CD4-positive, alpha-beta T cell (primary cell): ENCODE measurements at places on chromosomes 6 and 20.

DNA sequence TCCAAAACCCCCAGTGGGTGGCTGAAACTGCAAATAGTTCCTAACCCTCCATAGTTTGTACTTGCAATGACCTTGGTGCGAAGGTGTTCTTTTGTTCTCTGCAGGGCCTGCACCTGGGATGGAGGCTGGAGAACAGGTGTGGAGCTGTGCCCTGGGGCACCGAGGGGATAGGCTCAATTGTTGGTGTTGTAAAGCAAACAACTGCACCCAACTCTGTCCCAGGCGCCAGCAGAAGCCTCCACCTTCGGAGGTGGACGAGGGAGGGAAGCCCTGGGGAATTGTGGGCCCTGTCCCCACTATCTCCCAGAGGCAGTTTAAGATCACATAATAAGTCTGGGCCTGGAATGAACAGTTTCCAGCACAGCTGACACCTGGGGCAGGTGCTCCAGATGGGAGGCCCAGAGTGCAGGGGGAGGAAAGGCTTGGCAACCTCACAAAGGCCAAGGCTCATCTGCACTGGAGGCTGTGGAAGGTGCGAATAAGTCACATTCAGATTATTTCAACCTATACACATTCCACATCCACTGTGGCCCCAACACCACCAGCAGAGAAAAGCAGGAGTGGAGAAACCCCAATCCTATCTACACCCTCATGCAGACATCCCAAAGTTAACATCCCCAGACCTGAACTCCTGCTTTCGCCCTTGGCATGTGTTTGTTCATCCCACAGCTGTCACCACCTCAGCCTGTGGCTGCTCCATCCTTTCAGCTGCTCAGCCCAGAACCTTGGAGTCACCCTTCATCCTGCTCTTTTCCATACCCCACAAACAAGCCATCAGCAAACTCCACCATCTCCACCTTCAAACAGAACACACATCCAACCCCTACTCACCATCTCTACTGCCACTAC is 12.3 kb upstream of the CBFA2T2 start:
- no peak overlapping the region for H3K27ac ChIP-seq
- H3K36me3 ChIP-seq: no peaks in the 10 kb centered on the region
- DNase-seq: no peak
- no peaks in the 10 kb centered on the region for H3K4me1 ChIP-seq

- H3K27me3 ChIP-seq: no peaks in the 10 kb centered on the region
- no peak overlapping the region for H3K27ac ChIP-seq
- no peak for DNase-seq
- no peaks in the 10 kb centered on the region for H3K4me1 ChIP-seq
- H3K4me3 ChIP-seq: no peak overlapping the region
Measured at GRCh38 chr6:16582446-16583143, 178.7 kb downstream of the ATXN1 start.

- H3K27me3 ChIP-seq: no peaks in the 10 kb centered on the region
- H3K4me3 ChIP-seq: no peak overlapping the region
- H3K4me1 ChIP-seq: no peaks in the 10 kb centered on the region
- no peak for DNase-seq
- H3K36me3 ChIP-seq: no peaks in the 10 kb centered on the region
- H3K27ac ChIP-seq: no peak overlapping the region
Measured at GRCh38 chr6:22134308-22134707, 162.5 kb downstream of the PRL start.

- H3K36me3 ChIP-seq: no peaks in the 10 kb centered on the region
- DNase-seq: no peak
- no peak overlapping the region for H3K27ac ChIP-seq
- H3K4me1 ChIP-seq: no peaks in the 10 kb centered on the region
- H3K27me3 ChIP-seq: peaks cover 20% of the 10 kb centered on the region
- no peak overlapping the region for H3K4me3 ChIP-seq
Measured at GRCh38 chr6:168030218-168030746, 32.8 kb downstream of the KIF25 start.

DNA sequence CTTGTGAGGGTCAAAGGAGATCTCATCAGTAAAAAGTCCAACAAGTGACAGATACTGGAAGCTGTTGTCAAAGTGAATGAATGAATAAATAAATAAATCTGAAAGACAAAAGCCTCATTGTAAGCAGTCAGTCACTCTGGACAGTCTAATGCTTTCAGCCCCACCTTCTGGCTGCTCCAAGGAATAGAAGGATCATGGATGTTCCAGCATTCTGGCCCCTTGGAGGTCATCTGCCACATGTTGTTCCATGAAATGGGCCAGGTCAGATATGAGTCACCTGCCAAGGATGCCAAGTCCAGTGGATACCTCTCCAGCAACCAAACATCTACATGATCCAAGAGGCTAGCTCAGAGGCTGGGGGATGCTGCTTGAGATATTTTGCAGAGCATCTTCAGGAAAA is 185.6 kb downstream of the BMP7 start:
- no peak overlapping the region for H3K27ac ChIP-seq
- H3K36me3 ChIP-seq: no peaks in the 10 kb centered on the region
- no peak for DNase-seq
- no peaks in the 10 kb centered on the region for H3K4me1 ChIP-seq
- no peak overlapping the region for H3K4me3 ChIP-seq
- no peaks in the 10 kb centered on the region for H3K27me3 ChIP-seq

DNA sequence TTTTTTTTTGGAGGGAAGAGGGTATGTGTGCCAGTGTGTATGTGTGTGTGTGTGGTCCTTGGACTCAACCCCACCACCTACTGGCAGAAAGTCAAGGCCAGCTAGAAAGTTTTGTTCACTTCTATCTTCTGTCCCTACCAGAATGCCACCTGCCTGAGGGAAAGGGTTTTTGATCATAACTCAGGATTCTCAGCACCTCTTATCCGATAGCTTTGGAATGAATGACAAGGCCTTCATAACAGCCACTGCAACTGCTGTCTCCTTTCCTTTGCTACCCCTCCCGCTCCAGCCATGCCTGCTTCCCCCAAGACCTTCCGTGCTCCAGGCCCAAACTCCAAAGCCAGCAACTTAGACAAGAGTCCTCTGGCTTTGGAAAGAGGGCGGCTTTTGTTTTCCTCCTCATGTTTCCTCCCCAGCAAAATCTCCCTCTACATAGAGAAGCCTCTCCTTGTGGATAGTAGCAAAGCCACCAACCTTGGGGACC is 18.7 kb downstream of the BTN3A1 start:
- peak overlapping the region; percentile 93 for H3K4me3 ChIP-seq
- no peaks in the 10 kb centered on the region for H3K27me3 ChIP-seq
- no peaks in the 10 kb centered on the region for H3K36me3 ChIP-seq
- peaks cover 15% of the 10 kb centered on the region for H3K4me1 ChIP-seq

- no peak overlapping the region for H3K4me3 ChIP-seq
- no peaks in the 10 kb centered on the region for H3K27me3 ChIP-seq
- no peaks in the 10 kb centered on the region for H3K4me1 ChIP-seq
- H3K27ac ChIP-seq: no peak overlapping the region
- H3K36me3 ChIP-seq: peaks cover 17% of the 10 kb centered on the region
- no peak for DNase-seq
Measured at GRCh38 chr6:100706491-100706890, 174.6 kb downstream of the ASCC3 start.

- H3K27me3 ChIP-seq: no peaks in the 10 kb centered on the region
- no peak overlapping the region for H3K4me3 ChIP-seq
- no peaks in the 10 kb centered on the region for H3K4me1 ChIP-seq
- H3K36me3 ChIP-seq: no peaks in the 10 kb centered on the region
Measured at GRCh38 chr6:15577550-15578171, 85.2 kb downstream of the DTNBP1 start.

DNA sequence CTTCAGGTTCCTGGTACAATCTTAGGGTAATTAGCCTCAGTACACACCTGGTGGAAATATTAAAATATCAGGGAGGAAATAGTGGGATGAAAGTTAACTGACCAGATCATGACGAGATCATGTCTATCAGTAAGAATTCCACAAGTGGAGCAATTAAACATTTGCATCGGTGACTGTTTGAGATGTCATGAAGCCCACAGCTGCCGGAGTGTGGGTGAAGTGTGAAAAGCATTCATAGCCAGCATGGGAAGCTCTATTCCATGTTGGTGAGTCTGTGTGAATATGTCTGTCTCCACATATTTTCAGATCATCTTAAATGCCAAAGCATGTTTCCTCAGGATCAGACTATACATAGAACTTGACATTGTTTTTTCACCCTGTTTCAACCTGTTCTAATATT is 142.8 kb downstream of the IPCEF1 start:
- no peak overlapping the region for H3K27ac ChIP-seq
- peaks cover 5% of the 10 kb centered on the region for H3K4me1 ChIP-seq
- H3K27me3 ChIP-seq: no peaks in the 10 kb centered on the region
- no peak for DNase-seq
- H3K36me3 ChIP-seq: peaks cover 64% of the 10 kb centered on the region

DNA sequence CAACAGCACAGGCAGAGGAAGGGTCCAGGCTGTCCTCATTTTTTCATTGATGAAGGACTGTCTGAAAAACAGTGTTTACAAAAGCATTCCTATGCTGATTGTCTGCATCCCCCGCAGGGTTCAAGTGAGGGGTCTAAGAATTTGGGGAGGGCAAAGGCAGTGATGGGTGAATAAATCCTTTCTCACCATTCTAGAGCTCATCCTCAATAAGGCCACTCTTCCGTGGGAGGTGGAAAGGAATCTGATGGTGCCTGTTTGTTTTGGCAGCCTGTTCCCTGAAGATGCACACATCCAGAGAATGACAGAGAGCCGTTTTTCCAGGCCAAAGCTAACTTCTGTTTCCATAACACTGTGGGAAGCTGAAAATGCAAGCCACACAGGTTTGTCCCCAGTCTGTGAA is 164.5 kb downstream of the MOXD1 start:
- H3K36me3 ChIP-seq: no peaks in the 10 kb centered on the region
- H3K4me3 ChIP-seq: no peak overlapping the region
- no peaks in the 10 kb centered on the region for H3K27me3 ChIP-seq
- DNase-seq: no peak
- no peak overlapping the region for H3K27ac ChIP-seq
- no peaks in the 10 kb centered on the region for H3K4me1 ChIP-seq

- H3K27me3 ChIP-seq: peaks cover 12% of the 10 kb centered on the region
- no peak overlapping the region for H3K4me3 ChIP-seq
- no peaks in the 10 kb centered on the region for H3K36me3 ChIP-seq
- H3K4me1 ChIP-seq: peaks cover 7% of the 10 kb centered on the region
- DNase-seq: no peak
Measured at GRCh38 chr6:167689751-167690150, 137.0 kb upstream of the AFDN start.

- H3K36me3 ChIP-seq: no peaks in the 10 kb centered on the region
- no peaks in the 10 kb centered on the region for H3K4me1 ChIP-seq
- no peak overlapping the region for H3K4me3 ChIP-seq
- H3K27ac ChIP-seq: no peak overlapping the region
- DNase-seq: no peak
Measured at GRCh38 chr6:86215323-86215722, 572.6 kb upstream of the SYNCRIP start.

- H3K4me3 ChIP-seq: no peak overlapping the region
- H3K27ac ChIP-seq: no peak overlapping the region
- peaks cover 13% of the 10 kb centered on the region for H3K27me3 ChIP-seq
- H3K4me1 ChIP-seq: no peaks in the 10 kb centered on the region
- DNase-seq: no peak
Measured at GRCh38 chr20:46139908-46140482, 21.9 kb downstream of the CD40 start.

- no peak for DNase-seq
- H3K4me1 ChIP-seq: no peaks in the 10 kb centered on the region
- no peak overlapping the region for H3K27ac ChIP-seq
- H3K27me3 ChIP-seq: peaks cover 2% of the 10 kb centered on the region
- no peaks in the 10 kb centered on the region for H3K36me3 ChIP-seq
Measured at GRCh38 chr6:167745670-167746389, 80.9 kb upstream of the AFDN start.

DNA sequence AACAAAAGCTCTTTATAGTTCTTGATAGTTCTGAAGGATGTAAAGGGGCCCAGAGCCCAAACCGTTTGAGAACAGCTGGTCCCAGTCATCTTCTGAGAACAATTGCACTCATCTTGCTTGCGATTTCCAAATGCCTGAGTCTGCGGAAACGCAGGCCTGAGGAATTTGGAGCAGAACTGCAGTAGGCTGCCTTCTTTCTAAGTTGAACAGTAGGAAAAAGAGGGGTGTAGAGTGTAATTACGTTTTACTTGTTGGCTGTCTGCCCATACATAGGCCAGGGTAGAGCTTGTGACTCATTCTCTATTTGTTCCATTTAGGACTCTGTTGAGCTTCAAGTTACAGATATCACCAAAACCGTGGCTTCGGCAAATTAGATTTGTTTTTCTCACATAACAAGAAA is 42.0 kb upstream of the KIF16B start:
- H3K27ac ChIP-seq: no peak overlapping the region
- DNase-seq: no peak
- no peak overlapping the region for H3K4me3 ChIP-seq
- no peaks in the 10 kb centered on the region for H3K36me3 ChIP-seq
- H3K4me1 ChIP-seq: no peaks in the 10 kb centered on the region

- H3K4me3 ChIP-seq: no peak overlapping the region
- peaks cover 3% of the 10 kb centered on the region for H3K27me3 ChIP-seq
- H3K36me3 ChIP-seq: no peaks in the 10 kb centered on the region
- no peak for DNase-seq
- peaks cover 13% of the 10 kb centered on the region for H3K4me1 ChIP-seq
- no peak overlapping the region for H3K27ac ChIP-seq
Measured at GRCh38 chr6:150079604-150080003, 10.7 kb upstream of the ULBP3 start.

DNA sequence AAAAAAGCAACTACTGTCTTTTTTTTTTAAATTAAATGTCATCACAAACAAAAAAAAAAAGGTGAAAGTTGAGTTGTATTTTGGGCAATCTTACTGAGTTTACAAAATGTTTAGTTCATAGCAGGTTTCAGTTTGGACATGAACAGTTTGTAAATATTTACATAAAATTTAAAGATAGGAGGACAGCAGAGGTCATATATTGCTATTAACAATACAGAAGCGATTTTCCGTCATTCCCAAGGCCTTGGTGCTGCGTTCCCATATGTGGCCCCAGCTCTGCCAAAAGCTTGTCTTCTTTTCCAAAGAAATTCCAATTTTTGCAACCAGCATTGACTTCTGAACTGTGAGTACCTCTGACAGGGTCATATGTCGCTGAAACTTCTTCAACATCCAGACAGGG is 5.1 kb downstream of the BACH2 start:
- peaks cover 41% of the 10 kb centered on the region for H3K4me1 ChIP-seq
- no peak for DNase-seq
- no peak overlapping the region for H3K27ac ChIP-seq
- H3K36me3 ChIP-seq: no peaks in the 10 kb centered on the region
- H3K4me3 ChIP-seq: no peak overlapping the region

GRCh38 chr20:16575390-16576140 is 2.3 kb upstream of the KIF16B start:
- peak overlapping the region; percentile 20 for H3K27ac ChIP-seq
- DNase-seq: peak; percentile 16
- H3K36me3 ChIP-seq: no peaks in the 10 kb centered on the region
- H3K4me3 ChIP-seq: peak overlapping the region; percentile 73
- H3K4me1 ChIP-seq: peaks cover 34% of the 10 kb centered on the region
